ENCODE measurements at places on chromosomes 13 and 19.

- no peak for DNase-seq
These were observed 56.6 kb downstream of the COG3 start for GRCh38 chr13:45521297-45521696.

DNA sequence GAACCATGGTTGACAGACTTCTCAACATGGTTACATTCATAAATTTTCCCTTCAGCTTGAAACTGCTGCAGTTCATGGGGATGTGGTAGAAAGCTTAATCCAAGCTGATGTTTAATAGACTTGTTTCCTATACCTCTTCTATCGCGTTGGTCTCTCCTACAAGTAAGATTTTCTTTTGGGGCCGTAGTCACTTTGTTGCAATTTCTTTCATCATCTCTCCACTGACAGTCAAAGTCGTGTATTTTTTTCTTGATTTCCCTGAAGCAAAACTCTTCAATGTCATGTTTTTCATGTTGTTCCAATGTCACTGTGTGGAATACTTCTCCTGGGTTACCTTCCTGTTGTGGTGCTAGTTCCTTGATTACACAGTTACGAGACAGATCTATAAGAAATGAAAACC, 6.3 kb upstream of the ZNF160 start:
- DNase-seq, result no peak

DNA sequence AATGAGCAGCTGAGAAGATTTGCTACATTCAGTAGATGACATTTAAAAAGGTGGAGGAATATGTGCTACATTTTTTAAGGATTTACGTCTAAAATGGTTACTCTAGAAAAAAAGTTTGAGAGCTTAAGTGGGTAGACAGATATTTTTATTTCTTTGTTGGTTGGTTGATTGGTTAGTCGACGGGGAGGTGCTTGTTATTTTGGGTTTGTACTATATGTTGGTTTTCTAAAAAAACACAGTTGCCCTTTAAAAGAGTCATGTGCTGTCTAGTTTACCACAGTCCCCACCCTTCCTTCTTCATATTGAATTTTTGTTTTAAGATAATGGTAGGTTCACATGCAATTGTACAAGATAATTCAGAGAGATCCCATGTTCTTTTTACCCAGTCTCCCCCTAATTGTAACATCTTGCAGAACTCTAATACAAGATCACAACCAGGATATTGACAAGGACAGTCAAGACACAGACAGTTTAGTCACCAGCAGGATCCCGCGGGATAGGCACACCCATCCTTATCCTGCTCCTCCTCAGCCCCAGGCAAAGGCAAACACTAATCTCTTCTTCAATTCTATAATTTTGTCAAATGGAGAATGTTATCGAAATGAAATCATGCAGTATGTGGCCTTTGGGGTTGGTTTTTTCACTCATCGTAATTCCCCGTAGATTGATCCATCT, 171.4 kb downstream of the FOXO1 start:
- no peak for DNase-seq

- no peak for DNase-seq
These were observed 59.6 kb downstream of the COL4A2 start for GRCh38 chr13:110366733-110367132.

GRCh38 chr19:51751655-51752054, at the start of gene FPR1:
Gene FPR1, minus strand, starts transcription at chr19:51751878. Its CDS starts 4,884 bp downstream, at chr19:51746994.
- DNase-seq, result no peak

- DNase-seq, result no peak
These were observed 54.1 kb downstream of the ABCC4 start for GRCh38 chr13:95247171-95247570.
